Breast epithelium (tissue), 4 donors: ENCODE measurements at places on chromosomes 7 and 10. TPM values are rescaled to one million over a fixed set of nuclear protein-coding genes. Genes with fewer than 3 reads are reported as not detected.
A peak's percentile ranks its signal among the peaks of the same experiment; 100 is the strongest.

DNA sequence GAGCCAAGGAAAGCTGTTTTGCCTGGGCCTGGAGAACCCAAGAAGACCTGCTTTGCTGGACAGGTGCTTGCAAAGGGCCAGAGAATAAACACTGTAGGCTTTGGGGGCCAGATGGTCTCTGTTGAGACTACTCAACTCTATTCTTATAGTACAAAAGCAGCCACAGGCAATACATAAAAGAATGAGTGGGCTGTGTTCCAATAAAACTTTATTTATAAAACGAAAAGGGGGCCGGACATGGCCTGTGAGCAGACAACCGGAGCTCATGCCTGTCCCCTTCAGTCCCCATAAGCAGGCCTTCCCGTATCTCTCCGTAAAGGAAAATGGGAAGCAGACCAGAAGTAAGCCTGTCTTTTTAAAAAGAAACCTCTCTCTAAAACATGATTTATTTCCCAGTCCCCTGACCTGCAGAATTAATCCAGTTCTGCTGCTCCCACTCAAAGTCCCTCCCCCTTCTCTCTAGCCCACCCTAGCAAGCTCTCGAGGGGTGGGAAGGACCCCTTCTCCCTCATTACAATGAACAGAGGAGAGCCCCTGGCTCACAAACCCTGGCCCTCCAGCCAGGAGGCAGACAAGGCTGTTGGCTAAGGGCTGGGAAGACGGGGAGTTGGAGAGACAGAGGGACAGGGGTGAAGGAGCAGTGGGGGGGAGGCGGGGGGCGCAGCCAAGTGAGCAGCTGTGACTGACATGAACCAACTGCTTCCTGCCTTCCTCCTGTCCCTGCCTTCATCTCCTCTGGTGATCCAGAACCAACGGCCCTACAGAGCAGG is 177.8 kb downstream of the NEURL1 start:
- DNase-seq, result no peak
- no peaks in the 10 kb centered on the region for H3K27me3 ChIP-seq
- H3K27ac ChIP-seq, result no peak overlapping the region
- no peak overlapping the region for H3K4me3 ChIP-seq

GRCh38 chr10:101073631-101074030 is 11.8 kb downstream of the KAZALD1 start:
- DNase-seq, result no peak
- no peak overlapping the region for H3K4me3 ChIP-seq
- H3K27ac ChIP-seq, result no peak overlapping the region
- H3K36me3 ChIP-seq, result no peaks in the 10 kb centered on the region
- no peaks in the 10 kb centered on the region for H3K4me1 ChIP-seq

- H3K27ac ChIP-seq, result no peak overlapping the region
- no peaks in the 10 kb centered on the region for H3K27me3 ChIP-seq
- DNase-seq, result no peak
- H3K4me1 ChIP-seq, result no peaks in the 10 kb centered on the region
- H3K36me3 ChIP-seq, result no peaks in the 10 kb centered on the region
Observed at GRCh38 chr7:82049891-82050533, 280.2 kb upstream of the HGF start.

DNA sequence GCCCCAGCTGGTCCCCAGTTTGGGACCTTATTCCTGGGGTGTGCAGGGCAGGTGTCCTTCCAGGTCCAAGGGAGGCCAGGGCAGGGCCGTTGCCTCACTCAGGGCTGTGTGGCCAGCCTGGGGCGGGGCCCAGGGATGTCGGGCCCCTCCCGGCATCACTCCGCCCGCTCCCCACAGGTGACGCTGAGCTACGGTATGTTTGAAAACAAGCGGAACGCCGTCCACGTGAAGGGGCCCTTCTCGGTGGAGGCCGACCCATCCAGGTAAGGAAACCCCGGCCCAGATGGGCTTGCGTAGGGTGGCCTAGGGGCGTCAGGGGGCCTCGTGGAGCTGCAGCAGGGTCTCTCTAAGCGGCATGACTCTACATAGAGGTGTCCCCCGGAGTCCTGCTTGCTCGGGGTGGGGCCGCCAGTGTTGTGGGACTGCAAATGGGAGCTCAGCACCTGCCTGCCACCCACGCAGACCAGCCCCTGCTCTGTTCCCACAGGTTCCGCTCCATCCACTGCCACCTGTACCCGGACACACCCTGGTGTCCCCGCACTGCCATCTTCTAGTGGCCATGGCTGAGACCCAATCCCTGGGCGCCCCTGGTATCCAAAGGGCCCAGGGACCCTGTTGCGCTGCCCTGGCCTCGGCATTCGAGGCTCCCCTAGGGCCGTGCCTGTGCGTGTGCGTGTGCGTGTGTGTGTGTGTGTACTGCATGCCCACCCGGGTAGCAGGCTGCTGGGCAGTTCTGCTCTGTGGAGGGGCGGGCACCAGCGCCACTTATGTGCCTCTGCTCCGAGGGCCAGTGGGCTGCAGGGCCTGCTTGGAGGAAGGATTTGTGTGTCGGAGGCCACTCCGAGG is 7.3 kb downstream of the LFNG start:
- H3K4me3 ChIP-seq, result no peak overlapping the region
- no peak overlapping the region for H3K27ac ChIP-seq
- H3K4me1 ChIP-seq, result peaks cover 60% of the 10 kb centered on the region
- no peaks in the 10 kb centered on the region for H3K36me3 ChIP-seq

- H3K4me1 ChIP-seq, result no peaks in the 10 kb centered on the region
- no peak for DNase-seq
- H3K4me3 ChIP-seq, result no peak overlapping the region
- H3K36me3 ChIP-seq, result no peaks in the 10 kb centered on the region
- H3K27me3 ChIP-seq, result peaks cover 19% of the 10 kb centered on the region
- no peak overlapping the region for H3K27ac ChIP-seq
Observed at GRCh38 chr10:117757086-117757720, 214.7 kb downstream of the EMX2 start.

GRCh38 chr10:132693676-132694075 is 92.3 kb downstream of the NKX6-2 start:
- no peaks in the 10 kb centered on the region for H3K27me3 ChIP-seq
- H3K27ac ChIP-seq, result no peak overlapping the region
- no peaks in the 10 kb centered on the region for H3K4me1 ChIP-seq
- H3K36me3 ChIP-seq, result no peaks in the 10 kb centered on the region
- no peak overlapping the region for H3K4me3 ChIP-seq
- no peak for DNase-seq

- no peaks in the 10 kb centered on the region for H3K27me3 ChIP-seq
- no peak for DNase-seq
- no peak overlapping the region for H3K4me3 ChIP-seq
- no peaks in the 10 kb centered on the region for H3K4me1 ChIP-seq
- no peaks in the 10 kb centered on the region for H3K36me3 ChIP-seq
Observed at GRCh38 chr7:129903935-129904334, 48.8 kb downstream of the UBE2H start.

DNA sequence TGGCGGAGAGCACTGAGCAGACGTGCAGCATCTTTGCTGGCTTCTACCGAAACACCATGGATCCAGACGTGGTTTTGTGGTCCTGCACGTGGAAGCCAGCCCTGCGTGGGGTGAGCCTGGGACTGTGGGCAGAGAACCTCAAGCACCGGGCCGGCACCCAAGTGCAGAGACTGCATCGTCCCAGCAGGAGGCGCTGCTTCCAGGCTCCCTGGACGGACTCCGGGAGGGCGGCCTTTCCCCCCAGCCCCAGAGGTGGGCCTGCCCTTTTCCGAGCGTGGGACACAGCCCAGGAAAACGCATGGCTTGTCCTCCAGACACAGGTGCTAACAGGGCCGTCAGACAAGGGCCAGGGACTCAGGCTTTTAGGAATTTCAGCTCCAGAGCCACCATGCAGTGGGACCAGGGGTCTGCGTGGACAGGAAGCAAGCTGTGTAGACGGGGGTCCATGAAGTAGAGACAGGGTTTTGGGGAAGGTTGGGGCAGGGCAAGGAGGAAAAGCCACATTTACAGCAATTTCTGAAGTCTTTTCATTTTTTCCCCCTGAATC is 303.9 kb downstream of the WDR37 start:
- DNase-seq, result no peak
- peaks cover 33% of the 10 kb centered on the region for H3K27me3 ChIP-seq
- no peaks in the 10 kb centered on the region for H3K36me3 ChIP-seq
- H3K27ac ChIP-seq, result no peak overlapping the region
- no peaks in the 10 kb centered on the region for H3K4me1 ChIP-seq

DNA sequence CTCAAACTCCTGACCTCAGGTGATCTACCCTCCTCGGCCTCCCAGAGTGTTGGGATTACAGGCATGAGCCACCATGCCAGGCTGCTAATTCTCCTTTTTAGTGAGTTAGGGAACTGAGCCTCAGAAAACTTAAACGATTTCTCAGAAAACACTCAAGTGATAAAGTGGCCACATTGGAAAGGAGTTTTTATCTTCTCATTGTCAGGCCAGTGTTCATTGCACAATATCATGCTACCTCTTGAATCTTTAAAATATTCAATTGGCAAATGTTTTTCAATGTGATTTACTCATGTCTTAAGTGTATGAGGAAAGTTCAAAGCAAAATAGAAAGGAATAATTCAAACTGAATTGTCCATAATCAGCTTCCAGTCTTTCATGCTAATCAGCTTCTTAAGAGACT is 80.7 kb downstream of the ITGB8 start:
- H3K27me3 ChIP-seq, result no peaks in the 10 kb centered on the region
- no peak overlapping the region for H3K4me3 ChIP-seq
- H3K4me1 ChIP-seq, result no peaks in the 10 kb centered on the region
- no peak overlapping the region for H3K27ac ChIP-seq

- no peaks in the 10 kb centered on the region for H3K36me3 ChIP-seq
- no peaks in the 10 kb centered on the region for H3K4me1 ChIP-seq
- H3K27me3 ChIP-seq, result no peaks in the 10 kb centered on the region
- no peak overlapping the region for H3K4me3 ChIP-seq
- DNase-seq, result no peak
Observed at GRCh38 chr10:114408968-114409444, 4.7 kb upstream of the AFAP1L2 start.

GRCh38 chr7:50714857-50715256 is 67.8 kb downstream of the GRB10 start:
- H3K27me3 ChIP-seq, result no peaks in the 10 kb centered on the region
- no peaks in the 10 kb centered on the region for H3K36me3 ChIP-seq
- H3K4me3 ChIP-seq, result no peak overlapping the region

DNA sequence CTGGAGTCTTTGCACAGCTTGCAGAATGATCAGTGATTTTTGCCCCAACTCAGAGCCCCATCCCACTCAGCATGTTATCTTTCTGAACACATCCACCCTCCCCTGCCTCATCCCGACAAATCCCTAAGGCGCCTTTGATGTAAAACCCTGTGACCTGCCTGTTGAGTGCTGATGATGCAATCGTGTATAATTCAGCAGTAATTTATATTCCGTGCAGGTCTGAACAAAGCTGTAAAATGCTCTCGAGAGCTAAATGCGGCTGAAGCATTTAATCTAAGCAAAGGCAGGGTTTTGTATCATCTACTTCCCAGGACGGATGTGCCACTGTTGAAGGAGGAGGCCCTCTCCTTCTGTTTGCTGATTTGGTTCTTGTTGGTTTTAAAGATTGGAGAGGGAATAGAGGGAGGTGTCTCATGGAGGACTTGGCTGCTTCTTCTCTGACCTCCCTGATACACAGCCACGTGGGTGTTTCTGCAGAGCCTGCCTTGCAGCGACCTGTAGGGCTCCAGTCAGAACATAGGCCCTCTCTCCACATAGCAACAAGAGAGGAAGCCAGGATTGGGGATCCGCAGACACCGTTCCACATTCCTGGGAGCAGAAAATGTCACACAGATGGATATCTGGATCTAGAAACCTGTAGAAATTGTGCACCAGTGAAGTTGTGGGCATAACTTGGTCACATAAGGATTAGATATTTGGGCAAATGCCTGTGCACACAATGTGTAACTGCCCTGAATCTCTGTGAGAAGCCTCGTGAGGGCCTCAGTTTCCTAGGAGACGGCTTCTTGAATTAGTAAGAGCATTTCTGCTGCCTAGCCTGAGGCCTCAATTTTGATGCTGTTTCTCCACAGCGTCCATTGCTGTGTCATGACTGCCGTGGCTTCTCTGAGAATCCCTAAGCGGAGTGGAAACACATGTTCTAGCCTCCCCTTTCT is 90.2 kb upstream of the AGK start:
- no peak overlapping the region for H3K4me3 ChIP-seq
- no peak for DNase-seq
- H3K36me3 ChIP-seq, result no peaks in the 10 kb centered on the region
- H3K4me1 ChIP-seq, result peaks cover 4% of the 10 kb centered on the region
- H3K27ac ChIP-seq, result peak overlapping the region; percentile 40

GRCh38 chr7:129740574-129741410 is 129.3 kb downstream of the NRF1 start:
- no peak for DNase-seq
- no peaks in the 10 kb centered on the region for H3K4me1 ChIP-seq
- H3K27ac ChIP-seq, result no peak overlapping the region
- no peak overlapping the region for H3K4me3 ChIP-seq
- no peaks in the 10 kb centered on the region for H3K27me3 ChIP-seq

DNA sequence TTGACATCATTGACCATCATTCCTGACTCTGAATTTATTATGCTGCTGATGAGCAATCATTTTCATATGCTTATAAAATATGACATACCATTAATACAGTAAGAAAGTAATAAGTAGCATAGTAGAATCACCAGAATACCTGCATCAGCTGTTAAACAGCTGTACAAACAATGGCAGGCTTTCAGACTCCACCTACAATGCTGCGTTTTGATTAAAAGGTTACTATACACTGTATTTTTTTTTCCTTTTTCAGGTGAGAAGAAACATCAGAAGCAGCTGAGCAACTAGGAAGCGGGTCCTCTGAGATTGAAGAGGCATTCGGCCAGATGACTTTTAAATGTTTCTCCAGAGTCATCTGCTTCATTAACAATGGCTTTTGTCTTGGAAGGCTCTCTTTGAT is 7.1 kb downstream of the ASNS start:
- H3K27me3 ChIP-seq, result no peaks in the 10 kb centered on the region
- H3K36me3 ChIP-seq, result no peaks in the 10 kb centered on the region
- DNase-seq, result no peak
- H3K4me3 ChIP-seq, result no peak overlapping the region

- H3K27me3 ChIP-seq, result no peaks in the 10 kb centered on the region
- peaks cover 11% of the 10 kb centered on the region for H3K4me1 ChIP-seq
- H3K4me3 ChIP-seq, result no peak overlapping the region
- peak overlapping the region; percentile 40 for H3K27ac ChIP-seq
- no peak for DNase-seq
Observed at GRCh38 chr10:124710266-124710881, 33.8 kb downstream of the FAM53B start.

- peak within 1 kb of the TSS; percentile 34 for H3K4me3 ChIP-seq
- DNase-seq, result no peak
- H3K4me1 ChIP-seq, result no peaks in the 10 kb centered on the region
- H3K36me3 ChIP-seq, result no peaks in the 10 kb centered on the region
- no peak within 1 kb of the TSS for H3K27ac ChIP-seq
Observed at GRCh38 chr7:18495412-18496340, at the start of gene HDAC9. HDAC9 (plus strand) TSS chr7:18495749; CDS start chr7:18496303, 554 bp downstream.

GRCh38 chr7:42359946-42360345 is 122.9 kb upstream of the GLI3 start:
- no peak overlapping the region for H3K27ac ChIP-seq
- no peaks in the 10 kb centered on the region for H3K36me3 ChIP-seq
- no peak for DNase-seq
- H3K27me3 ChIP-seq, result no peaks in the 10 kb centered on the region

Gene NEUROG3
- not detected for total RNA-seq

Gene WDR86
- total RNA-seq, result 61.5 TPM

Gene WEE2
- total RNA-seq, result not detected

Gene SLC13A4
- total RNA-seq, result 0.32 TPM

Gene FBH1
- total RNA-seq, result 109 TPM

Gene PDE1C
- total RNA-seq, result 3.2 TPM
